ENCODE measurements at places on chromosomes 6 and 20. TPM values are rescaled to one million over a fixed set of nuclear protein-coding genes. Genes with fewer than 3 reads are reported as not detected.

DNA sequence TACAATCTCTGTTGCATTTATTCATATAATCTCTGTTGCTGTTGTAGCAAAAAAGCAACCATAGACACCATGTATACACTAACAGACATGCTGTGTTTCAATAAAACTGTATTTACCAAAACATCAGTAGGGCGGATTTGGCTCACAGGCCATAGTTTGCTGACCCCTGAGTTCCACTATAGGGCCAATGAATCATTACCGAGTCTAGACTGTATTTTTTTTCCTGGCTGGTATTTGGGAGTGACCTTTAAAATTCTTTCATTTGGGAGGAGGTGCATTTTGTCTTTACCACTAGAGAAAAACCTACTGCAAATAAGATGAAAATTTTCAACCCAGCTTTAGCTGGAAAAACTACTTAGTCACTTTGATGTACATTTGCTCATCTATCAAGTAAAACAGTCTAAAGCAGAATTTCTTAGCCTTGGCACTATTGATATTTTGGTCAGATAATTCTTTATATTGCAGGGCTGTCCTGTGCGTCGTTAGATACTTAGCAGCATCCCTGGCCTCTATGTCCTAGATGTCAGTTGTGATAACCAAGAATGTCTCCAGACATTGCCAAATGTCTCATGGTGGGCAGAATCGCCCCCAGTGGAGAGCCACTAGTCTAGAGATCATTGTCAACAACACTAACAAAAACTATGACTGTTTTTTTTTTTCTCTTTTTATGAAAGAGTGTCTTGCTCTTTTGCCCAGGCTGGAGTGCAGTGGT, 39.5 kb downstream of the DCBLD1 start:
- DNase-seq, result no peak

BPIFB4 gene
- total RNA-seq, result not detected

- no peak for DNase-seq
Measured at GRCh38 chr6:19759117-19759880, 77.9 kb upstream of the ID4 start.

- no peak for DNase-seq
Measured at GRCh38 chr20:35586751-35587425, 28.7 kb upstream of the SPAG4 start.

GRCh38 chr20:21157006-21157405, 31.1 kb downstream of the KIZ start:
- DNase-seq, result no peak

DNA sequence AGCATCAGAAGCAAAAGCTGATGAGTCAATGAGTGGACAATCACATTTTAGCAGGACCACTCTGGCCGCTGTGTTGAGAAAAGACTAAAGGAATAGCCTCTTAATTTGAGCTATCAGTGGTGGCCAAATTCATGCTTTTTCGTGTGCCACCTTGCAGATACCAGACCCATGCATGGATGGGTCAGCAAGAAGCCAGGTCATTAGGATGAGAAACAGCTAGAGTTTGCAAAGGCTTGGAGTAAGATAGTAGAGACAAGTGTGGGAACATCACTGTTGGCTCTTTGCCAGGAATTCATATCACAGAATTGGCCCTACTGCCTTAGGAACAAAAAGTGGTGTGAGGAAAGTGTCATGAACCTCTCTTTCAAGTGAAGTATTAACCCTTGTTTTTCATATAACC, 25.5 kb downstream of the MRAP2 start:
- no peak for DNase-seq

TENT5A gene
- total RNA-seq, result 0.90 TPM

BRPF3 gene
- 20.7 TPM for total RNA-seq

DNA sequence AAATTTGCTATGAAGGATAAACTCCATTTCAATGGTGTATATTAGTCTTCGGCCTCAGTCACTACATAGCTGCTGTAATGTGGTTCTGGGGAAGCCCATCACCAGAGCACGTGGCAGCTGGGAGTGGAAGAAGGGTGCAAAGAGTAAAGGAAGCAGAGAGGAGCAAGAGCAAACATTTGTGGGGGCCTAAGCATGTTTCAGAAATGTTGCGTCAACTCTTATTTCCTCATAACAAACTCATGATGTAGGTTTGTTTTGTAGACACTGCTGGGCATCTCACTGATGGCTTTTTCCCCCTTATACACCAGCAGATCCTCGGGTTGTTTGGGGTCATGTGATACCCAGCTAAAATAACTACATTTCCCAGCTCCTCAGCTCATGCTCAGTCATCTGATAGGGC, 37.3 kb downstream of the DOK5 start:
- DNase-seq, result no peak

CAGE1 gene
- 0.31 TPM for total RNA-seq

- no peak for DNase-seq
Measured at GRCh38 chr6:10190042-10190441, 224.8 kb downstream of the TFAP2A start.

GRCh38 chr6:35967076-35967774, 46.3 kb upstream of the SRPK1 start:
- no peak for DNase-seq

GRCh38 chr6:31308050-31308844, 36.4 kb upstream of the HLA-C start:
- peak; percentile 77 for DNase-seq

TSPYL1 gene
- 41.2 TPM for total RNA-seq

GRCh38 chr20:46117704-46118467, at the start of gene CD40:
Gene CD40, plus strand, starts transcription at chr20:46118314. Its CDS starts 30 bp downstream, at chr20:46118344.
- DNase-seq, result peak; percentile 90

TGM3 gene
- total RNA-seq, result not detected

DNA sequence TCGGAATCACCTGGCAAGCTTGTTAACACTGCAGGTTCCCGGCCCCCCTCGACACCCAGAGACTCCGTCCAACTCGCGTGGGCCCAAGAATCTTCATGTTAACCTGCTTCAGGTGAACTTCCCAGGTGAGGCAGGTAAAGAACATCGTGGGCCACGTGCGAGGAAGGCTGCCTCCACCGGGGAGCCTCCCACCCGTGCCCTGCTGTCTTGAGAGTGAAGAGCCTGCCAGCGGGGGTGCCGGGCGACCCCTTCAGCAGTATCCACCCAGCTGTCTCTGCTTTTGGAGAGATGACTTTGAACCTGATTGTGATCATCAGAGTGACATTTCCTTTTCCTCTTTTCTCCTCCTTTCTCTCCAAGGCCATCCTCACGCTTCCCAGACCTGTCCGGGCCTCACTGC, 22.9 kb upstream of the RTF2 start:
- DNase-seq, result no peak

GRCh38 chr6:126188279-126188909, 151.5 kb upstream of the CENPW start:
- no peak for DNase-seq

GRCh38 chr20:4813076-4813862, 91.6 kb downstream of the PRND start:
- DNase-seq, result peak; percentile 75

DNA sequence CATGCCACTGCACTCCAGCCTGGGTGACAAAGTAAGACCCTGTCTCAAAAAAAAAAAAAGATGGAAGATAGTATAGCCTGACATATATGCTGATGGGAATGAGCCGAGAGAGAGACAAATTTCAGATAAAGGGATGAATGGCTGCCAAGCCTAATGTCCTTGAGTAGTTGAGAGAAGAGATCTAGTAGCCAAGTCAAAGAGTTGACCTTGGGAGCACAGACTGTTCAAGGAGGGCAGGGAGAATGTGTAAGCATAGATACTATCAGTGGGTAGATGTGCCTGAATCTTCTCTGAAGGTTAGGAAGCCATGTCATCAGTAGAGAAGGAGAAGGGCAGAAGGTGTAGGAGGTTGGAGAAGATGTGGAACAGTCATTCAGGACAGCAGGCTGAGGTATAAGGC, 20.0 kb upstream of the ABCC10 start:
- no peak for DNase-seq

DNA sequence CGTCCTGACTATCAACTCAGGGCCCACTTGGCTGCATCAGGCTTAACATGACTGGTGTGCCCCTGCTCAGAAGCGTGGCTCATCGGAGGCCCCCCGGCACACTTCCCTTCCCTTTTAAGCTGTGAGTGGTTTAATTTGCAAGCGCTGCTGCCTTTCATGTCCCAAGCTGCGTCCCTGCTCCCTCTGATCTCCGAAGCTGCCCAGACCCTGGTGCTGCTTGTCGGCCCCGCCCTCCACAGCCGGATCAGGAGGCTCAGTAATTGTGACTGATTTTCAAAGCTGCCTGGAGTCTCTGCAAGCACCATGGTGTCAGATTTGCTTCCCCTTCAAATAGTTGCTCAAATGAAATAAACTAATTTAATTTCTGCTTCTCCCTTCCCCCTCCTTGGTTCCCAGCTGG, 71.1 kb downstream of the CDH22 start:
- DNase-seq, result no peak

GJA10 gene
- not detected for total RNA-seq

DNA sequence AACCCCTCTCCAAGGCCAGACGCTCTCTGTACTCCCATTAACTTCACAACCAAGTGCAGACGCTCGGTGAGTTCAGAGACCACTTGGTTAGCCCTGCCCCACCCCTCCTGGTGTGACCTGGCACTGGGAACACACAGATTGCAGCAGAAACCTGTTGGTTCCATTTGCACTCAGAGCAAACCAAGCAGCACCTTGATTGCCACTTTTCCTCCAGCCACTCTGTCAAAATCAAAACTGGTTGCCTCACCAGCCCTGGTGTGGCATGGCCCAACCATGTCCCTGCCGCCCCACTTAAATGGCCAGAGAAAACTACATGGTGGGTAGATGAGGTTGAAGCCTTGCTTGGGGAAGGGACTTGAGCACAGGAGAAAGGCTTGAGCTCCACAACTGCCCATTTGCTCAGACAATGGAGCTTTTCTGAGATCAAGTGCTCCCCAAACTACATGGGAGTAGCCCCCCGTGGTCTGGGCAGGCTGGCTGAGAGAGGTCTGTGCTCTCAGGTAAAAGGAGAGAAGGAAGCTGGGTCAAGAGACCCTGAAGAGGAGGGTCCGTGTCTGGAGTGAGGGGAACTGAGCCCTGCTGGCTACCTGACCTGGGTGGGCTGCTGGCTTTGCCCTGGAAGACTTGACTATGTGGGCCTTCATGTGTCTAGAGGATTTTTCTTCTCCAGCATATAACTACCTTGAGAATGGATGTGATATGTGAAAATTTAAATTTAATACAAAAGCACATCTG, 43.4 kb downstream of the PLCG1 start:
- DNase-seq, result no peak

DNA sequence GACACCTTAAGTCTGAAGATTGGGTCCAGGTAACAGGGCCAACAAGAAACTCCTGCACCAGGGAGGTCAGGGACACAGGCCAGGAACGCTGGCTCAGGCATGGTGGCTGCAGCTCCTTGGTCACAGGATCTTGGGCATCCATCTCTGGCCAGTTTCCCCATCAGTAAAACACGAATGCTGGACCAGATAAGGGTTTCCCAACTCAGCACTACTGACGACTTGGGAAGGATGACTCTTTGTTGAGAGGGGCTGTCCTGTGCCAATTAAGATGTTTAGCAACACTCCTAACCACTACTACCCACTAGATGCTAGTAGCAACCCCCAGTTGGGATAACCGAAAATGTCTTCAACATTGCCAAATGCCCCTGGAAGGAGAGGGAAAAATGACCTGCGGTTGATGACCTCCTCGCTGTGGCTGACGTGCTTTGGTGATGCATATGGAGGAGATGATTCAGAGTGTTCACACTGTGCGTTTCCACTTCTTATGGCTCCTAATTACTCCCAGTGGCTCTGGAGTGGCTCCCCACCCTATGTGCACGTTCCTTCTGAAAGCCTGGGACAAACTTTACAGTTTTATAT, 261.9 kb downstream of the CDH26 start:
- no peak for DNase-seq

DNA sequence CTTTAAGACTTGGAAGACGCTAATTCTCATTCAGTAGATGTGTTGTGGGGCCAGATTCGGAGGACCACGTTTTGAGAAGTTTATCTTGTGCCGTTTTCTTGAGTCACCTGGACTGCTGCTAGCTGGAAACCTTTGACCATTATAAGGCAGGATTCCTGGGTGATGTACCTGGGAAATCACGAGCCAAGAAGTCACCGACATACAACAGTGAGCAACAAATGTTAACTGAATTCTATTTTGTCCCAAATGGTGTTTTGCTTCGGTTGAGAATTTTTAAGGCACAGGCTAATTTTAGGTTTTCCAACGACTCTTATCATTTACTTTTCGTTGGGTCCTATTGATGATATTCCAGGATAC, 93.4 kb upstream of the BTN3A2 start:
- DNase-seq, result no peak

RTN4IP1 gene
- total RNA-seq, result 8.0 TPM

MICA gene
- 6.5 TPM for total RNA-seq

ZNF341 gene
- 7.1 TPM for total RNA-seq

DNA sequence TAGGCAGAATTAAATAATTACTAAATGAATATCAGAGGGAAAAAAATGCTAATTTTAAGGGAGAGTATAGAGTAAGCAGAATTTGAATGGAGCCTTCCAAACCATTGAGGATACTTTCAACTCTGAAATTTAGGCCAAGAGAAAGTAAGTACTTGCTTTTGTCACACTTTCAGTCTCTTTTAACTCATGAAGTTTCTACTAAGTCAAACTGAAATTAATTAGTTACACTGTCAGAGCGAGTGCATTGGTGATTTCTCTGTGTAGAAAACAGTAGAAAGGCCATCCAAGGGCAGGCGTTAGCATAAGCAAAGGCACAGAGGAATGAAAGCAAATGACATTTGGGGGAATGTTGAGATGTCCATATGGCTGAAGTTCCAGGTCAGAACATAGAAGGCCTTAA, 92.9 kb downstream of the PLEKHG1 start:
- DNase-seq, result no peak

RNF39 gene
- total RNA-seq, result not detected

FOXA2 gene
- total RNA-seq, result not detected

GRCh38 chr6:32079566-32080290, 29.4 kb downstream of the TNXB start:
- no peak for DNase-seq

GSTA1 gene
- total RNA-seq, result not detected

GRM4 gene
- not detected for total RNA-seq

- no peak for DNase-seq
Measured at GRCh38 chr6:73062837-73063236, 162.5 kb downstream of the KHDC1L start.

GRCh38 chr6:112786801-112787200, 439.7 kb downstream of the RFPL4B start:
- DNase-seq, result no peak

DNA sequence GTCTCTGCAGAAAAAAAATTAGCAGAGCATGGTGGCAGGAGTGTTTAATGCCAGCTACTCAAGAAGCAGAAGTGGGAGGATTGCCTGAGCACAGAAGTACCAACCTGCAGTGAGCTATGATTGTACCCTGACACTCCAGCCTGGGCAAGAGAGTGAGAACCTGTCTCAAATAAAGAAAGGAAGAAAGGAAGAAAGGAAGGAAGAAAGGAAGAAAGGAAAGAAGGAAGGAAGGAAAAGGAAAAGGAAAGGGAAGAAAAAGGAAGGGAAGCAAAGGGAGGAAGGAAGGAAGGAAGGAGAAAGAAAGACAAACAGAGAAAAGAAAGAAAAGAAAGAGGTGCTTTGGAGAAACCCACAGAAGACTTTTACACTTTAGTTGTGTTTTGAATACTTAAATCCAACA, 12.8 kb upstream of the PDCD2 start:
- no peak for DNase-seq
